ENCODE measurements at places on chromosomes 11 and 22.

GRCh38 chr11:126366064-126366822 is 10.8 kb downstream of the ST3GAL4 start:
- DNase-seq, result no peak

DNA sequence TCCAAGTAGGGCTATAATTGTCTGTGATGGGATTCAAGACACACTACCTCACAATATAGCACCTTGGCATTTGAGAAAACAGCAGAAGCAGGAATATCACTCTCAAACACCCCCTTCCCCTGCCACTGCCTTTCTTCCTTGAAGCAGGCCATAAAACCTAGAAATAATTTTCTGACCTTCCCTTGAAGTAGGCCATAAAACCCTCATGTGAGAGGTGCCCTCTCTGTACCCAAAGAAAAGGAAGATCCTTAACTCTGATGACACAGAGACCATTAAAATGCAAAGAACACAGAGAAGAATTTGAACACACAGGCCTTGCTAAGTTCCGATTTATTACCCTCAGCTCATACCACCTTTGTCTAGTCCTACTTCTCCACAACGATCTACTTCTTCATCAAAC is 631.7 kb upstream of the CADM1 start:
- no peak for DNase-seq

DNA sequence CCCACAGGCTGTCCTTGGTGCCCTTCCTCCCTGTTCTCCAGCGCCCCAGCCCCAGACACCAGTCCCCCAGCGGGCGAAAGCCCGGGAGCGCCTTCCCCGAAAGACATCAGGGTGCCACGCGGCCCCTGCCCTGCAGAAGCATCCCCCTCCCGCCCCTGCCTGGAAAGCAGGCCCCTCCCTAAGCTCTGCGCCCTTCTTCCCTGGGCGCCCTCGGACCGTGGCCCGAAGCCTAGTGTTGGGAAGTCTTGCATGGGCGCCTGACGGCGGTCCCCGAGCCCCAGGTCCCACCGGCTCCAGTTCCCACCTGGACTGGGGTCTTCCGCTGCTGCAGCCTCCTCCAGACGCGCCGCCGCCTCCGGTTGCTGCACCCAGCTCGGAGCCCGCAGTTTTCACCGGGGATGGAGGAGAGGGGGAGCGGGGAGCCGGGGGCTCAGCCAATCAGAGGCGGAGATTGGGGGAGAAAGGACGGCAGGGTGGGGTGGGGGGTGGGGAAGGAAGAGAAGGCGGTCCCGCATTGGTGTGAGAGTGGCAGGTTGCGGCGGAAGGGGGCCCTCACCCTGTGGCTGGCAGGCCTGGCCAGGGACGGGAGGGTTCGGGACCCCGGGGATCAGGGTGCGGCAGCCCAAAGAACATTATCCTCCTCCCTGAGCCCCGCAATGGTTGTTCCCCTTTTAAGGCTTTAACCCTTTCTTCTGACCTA is at the start of gene THY1:
Gene THY1 (minus strand): TSS at position 364 of the 700 bp plus-strand sequence. CDS start 2,267 bp downstream, outside the sequence.
- DNase-seq, result no peak

DNA sequence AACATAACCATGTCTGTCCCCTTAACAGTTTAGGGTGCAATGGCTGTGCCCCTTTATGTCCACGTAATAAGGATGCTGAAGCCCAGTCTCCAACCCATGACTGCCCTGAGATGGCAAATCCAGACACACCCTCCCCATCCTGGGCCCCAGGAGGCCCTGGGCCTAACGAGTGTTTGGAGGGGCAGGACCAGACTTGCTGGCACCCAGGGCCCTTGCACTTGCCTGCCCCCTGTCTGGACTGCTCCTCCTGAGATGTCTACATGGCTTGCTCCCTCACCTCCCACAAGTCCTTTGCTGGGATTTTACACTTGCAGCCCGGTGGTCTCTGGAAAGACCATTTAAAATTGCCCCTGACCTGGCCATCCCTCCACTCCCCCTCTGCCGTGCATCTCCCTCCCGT is 132.2 kb upstream of the NECTIN1 start:
- DNase-seq, result no peak

- DNase-seq, result no peak
Observed at GRCh38 chr22:23403720-23404688, 176.1 kb downstream of the IGLL1 start.

- no peak for DNase-seq
Observed at GRCh38 chr11:110044226-110044968, 48.8 kb upstream of the ZC3H12C start.

- peak; percentile 26 for DNase-seq
Observed at GRCh38 chr11:130070109-130070845, 583 bp downstream of the APLP2 start.

GRCh38 chr11:116792869-116793771 is 1.4 kb upstream of the APOA5 start:
- no peak for DNase-seq

DNA sequence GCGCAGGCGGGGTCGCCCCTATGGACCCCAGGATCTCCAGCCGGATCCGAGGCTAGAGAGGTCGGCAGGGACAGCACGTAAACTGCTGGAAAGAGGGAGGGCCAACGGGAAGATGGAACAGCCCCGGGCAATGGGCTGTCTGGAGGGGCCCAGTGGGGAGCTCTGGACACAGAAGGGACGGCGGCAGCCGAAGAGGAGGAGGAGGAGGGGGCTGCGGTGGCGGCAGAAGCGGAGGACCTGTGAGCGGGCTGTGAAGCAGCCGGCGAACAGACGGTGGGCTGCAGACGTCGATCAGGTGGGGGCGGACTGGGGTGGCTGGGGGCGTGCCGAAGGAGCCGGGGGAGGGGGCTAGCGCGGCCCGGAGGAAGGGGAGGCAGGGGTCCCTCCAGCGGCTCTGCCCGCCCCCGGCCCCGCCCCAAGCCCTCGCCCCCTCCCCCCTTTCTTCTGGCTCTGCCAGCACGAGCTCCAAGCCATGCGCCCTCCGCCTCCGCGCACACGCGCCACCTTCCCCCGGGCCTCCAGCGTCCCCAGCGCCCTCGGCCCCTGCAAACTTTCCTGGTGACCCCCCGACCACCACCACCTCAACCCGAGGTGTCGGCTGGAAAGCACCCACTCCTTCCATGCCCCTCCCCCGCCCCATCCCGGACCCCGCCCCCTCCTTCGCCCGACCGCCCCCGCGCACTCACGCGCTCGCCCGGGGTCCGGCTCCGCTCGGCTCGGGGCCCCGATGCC is 432 bp downstream of the TNKS1BP1 start:
- peak; percentile 42 for DNase-seq

- DNase-seq, result no peak
Observed at GRCh38 chr11:123000721-123001120, 19.1 kb upstream of the BSX start.

- DNase-seq, result peak; percentile 49
Observed at GRCh38 chr11:63508009-63508408, 2.1 kb downstream of the LGALS12 start.

DNA sequence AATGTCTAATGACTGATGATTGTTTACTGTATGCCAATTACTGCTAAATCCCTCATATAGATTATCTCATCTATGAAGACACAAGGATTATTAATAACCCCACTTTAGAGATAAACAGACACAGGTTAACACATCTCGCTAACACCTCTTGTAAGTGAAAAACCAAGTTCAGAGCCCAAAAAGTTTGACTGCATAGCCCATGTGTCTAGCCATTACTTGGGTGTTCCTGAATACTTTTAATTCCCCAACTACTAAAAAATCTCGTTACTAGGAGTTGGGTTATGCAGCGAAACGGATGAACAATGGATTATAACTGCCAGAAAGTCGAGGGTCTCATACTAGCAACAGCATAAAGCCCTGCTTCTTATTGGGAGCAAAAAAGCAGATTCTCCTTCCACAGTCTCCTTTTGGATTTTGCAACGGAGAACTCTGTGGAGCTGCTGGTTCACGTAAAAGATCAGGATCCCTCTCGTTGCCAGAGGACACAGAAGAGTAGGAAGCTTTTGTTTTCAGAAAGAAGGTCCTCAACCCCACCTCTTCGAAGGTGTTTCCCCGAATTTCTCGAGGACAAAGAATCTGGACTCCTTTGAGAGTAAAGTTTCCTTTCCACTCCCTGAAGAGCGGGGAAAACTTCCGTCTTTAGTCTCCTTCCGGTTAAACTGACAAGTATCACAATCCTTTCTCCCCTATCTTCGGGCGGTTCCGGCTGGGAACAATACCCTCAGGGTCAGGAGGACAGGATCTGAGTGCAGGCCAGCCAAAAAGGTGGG is 979 bp downstream of the ZBED5 start:
- DNase-seq, result peak; percentile 19

GRCh38 chr11:8223513-8223900 is 40.2 kb downstream of the LMO1 start:
- no peak for DNase-seq

GRCh38 chr22:45254388-45254787 is 13.7 kb upstream of the KIAA0930 start:
- no peak for DNase-seq

DNA sequence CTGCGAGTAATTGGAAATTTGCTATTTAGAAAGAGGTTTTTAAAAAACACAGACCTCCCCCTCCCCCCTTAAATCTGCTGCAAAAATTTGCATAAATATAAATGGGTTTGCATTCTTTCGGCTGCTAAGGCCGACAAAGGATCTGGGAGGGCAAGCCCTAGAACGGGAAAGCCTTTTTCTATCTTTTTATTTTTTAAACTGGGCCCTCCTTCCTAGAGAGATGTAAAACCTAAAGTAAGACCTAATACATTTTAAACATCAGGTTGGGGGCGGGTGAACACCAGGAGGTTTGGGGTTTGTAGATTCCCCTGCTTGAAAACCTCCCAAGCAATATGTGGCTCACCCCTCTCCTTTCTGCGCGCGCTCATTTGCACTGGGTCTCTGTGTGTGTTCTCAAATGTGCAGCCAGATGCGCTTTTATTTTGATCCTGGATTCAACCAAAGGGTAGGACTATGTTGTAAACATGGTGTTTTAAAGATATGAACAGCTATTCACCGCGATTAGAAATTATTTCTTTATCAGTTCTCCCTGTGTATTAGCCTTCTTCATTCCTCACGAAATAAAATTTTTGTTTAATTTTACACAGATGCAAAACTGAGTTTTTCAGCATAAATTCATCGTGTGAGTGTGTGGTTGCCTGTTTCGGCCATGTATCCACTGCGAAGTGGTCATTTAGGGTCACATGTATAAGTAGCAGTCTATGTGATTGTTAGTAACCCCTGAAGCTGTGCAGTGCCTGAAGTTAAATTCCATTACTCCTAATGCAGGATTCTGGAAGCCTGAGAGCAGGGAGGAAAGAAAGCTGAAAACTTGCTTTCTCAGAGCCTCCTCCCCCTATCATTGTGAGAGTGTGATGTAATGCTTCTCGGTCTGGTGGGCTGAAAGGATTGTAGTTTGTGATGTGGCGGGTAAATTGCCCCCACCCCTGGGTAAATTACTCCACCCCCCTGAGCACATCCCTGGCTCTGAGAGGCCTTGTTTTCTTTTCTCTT is 988 bp downstream of the TNRC6B start:
- no peak for DNase-seq

DNA sequence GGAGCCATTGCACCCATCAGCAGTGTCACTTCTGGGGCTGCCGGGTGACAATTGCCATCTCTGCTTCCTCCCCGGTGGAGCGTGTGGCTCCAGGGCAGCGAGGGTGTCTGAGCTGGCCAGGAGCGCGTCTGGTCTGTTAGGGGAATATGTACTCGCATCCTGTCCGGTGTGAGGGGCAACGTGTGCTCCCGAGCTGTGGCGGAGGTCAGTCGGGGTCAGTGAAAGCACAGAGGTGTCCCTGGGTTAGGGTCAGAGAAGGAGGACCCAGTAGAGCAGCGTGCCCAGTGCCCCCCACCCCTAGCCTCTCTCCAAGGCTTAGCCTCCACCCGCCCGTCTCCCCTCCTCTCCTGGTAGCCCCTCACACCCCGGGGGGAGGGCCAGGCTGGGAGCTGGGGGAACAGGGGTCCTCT is 1.5 kb downstream of the CLCF1 start:
- DNase-seq, result no peak

DNA sequence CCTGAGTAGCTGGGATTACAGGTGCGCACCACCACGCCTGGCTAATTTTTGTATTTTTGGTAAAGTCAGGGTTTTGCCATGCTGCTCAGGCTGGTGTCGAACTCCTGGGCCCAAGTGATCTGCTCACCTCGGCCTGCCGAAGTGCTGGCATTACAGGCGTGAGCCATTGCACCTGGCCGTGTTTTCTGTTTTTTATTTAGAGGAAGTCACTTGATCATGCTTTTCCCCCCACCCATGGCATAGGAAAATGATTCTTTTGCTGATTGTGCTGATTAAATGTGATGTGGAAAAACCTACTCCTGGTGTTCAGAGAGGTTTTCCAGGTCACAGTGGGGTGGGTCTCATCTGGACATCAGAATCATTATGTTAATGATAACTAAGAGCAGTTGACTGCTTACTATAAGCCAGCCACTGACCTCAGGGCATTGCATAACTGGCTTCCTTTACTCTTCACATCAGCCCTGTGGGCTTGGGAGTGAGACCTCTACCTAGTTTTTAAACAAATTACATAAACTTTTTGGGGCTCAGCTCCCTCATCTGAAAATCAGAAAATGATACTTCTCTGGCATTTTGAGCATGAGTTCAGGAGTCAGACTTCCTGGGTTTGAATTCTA is 71.0 kb downstream of the PTPRJ start:
- DNase-seq, result no peak

- DNase-seq, result no peak
Observed at GRCh38 chr22:40028098-40028425, 33.3 kb downstream of the FAM83F start.

- no peak for DNase-seq
Observed at GRCh38 chr11:18479063-18479462, 23.4 kb downstream of the LDHAL6A start.

DNA sequence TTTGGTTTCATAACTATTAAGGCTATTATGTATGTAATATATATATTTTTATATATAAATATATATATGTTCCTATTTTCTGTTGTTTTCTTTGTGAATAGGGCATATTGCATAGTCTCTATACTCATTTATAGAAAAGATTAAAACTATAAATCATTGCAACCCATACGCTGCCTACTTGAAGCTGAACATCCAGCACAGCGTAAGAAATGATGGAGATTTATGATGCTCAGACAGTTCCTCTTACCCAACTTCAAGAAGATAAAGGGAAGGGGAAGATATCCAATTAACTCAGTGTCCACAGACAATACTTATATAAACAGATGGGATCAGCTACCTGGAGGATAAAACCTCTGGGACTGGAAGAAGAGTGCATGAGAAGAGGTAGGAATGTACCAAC is 791.7 kb downstream of the FAM181B start:
- no peak for DNase-seq

Data from gastrocnemius medialis (tissue), 4 donors.